ENCODE measurements at places on chromosomes 4 and X. TPM values are rescaled to one million over a fixed set of nuclear protein-coding genes. Genes with fewer than 3 reads are reported as not detected.

DNA sequence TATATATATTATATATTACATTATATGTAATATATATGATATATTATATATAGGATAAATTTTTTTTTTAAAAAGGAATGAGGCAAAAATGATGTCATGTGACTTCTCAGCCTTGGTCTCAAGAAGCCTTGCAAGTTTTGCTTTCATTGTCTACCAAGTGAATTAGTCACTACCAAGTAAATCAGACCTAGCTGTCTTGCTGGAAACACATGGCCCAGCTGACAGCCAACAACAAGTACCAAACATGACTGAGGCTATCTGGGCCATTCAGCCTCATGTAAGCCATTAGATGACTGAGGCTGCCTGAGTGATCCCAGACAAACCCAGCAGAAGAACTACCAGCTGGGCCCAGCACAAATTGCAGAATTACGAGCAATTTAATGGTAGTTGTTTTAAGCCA lies 44.9 kb downstream of the HAND2 start:
- H3K27me3 ChIP-seq, result no peaks in the 10 kb centered on the region
- DNase-seq, result no peak
- H3K36me3 ChIP-seq, result no peaks in the 10 kb centered on the region
- no peak overlapping the region for H3K27ac ChIP-seq
- H3K4me3 ChIP-seq, result no peak overlapping the region

DNA sequence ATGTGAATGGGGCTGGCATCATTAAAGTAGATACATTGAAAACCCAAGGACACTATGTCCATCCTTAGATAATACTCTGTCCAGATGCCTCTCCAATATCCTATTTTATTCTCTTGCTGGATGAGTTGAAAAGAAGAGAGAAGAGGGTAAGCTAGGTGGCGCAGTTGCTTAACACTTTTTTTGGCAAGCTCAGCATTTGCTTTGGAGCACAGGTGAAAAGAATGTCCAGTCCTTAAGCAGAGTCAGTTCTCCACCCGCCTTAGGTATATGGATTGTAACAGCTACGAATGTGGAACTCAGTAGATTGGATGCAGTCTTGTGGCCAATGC lies 208.4 kb downstream of the NWD2 start:
- H3K27ac ChIP-seq, result no peak overlapping the region
- peaks cover 32% of the 10 kb centered on the region for H3K27me3 ChIP-seq
- H3K36me3 ChIP-seq, result no peaks in the 10 kb centered on the region
- H3K4me3 ChIP-seq, result no peak overlapping the region
- no peak for DNase-seq
- H3K4me1 ChIP-seq, result peaks cover 15% of the 10 kb centered on the region

- H3K27me3 ChIP-seq, result no peaks in the 10 kb centered on the region
- H3K36me3 ChIP-seq, result no peaks in the 10 kb centered on the region
- no peak overlapping the region for H3K27ac ChIP-seq
Measured at GRCh38 chr4:145625677-145626622, 6.8 kb downstream of the MMAA start.

Gene IL15
- 20.5 TPM for total RNA-seq

DNA sequence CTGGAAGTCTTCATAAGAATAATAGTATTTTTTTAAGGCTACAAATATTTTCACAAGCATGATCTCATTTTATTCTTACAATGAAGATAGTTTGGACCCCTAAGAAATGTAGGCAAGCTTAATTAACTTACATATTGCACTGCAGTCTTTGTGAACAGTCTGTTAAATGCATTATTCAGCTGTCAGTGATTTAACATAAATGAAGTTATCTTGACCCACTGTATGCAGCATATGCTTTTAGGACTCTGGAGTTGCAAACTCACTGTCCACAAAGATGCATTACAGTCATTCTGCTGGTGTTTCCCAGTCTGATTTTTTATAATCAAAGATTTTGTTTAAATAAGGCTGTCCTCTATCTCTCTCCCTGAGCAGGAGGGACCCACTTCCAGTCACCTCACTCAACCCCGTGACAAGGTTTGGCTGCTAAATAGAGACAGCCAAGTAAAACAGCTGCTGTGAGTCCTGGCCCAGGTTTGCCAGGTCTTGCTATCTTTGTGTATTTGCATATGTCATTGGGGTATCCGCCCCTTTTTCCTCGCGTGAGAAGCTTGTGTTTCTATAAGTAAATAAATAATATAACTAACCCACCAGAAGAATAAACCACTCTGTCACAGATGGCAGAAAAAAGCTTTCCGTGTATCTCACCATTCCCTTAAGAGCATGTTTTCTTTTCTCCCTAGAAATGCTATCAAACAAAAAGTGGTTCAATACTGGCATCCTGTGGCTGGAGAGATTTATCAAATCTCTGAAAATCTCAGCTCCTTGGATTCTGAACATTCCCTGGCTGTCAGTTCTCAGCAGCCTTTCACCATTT lies 67.0 kb downstream of the SLC7A11 start:
- DNase-seq, result no peak
- H3K4me1 ChIP-seq, result no peaks in the 10 kb centered on the region
- no peak overlapping the region for H3K27ac ChIP-seq
- H3K27me3 ChIP-seq, result no peaks in the 10 kb centered on the region
- H3K36me3 ChIP-seq, result no peaks in the 10 kb centered on the region

Gene KCNE5
- 0.44 TPM for total RNA-seq

Gene GYPB
- total RNA-seq, result 1.8 TPM

Gene AMOT
- 4.6 TPM for total RNA-seq

Gene GLRA3
- 0.07 TPM for total RNA-seq
